ENCODE measurements at places on chromosomes 7 and 10.

DNA sequence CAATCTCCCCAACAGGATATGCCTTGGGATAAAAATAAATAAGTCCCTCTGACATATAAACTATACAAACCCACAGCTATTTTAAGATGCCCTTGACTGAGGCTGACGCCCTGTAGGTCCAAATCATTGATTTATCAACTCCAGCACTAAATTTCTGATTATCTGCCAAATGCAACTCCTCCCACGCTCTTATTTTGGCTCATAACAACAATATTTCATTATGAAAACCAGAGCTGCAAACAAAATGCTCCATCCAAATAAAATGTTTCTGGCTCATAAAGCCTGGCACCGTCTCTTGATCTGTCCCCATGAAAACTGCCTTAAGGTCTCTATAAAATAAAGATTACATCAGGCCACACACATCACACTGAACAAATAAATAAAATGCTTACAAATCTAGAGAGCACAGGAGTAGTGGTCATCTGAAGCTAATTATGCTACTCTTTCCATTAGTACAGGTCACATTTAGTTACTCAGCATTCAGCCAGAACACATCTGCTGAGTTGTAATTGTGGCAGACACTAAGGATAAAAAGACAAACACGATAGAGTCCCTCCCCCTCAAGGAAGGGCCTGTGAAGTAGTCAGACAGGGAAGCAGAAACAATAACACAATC is 28.8 kb downstream of the CACUL1 start:
- DNase-seq, result no peak

- DNase-seq, result no peak
Measured at GRCh38 chr7:73899731-73900142, 38.8 kb downstream of the TMEM270 start.

DNA sequence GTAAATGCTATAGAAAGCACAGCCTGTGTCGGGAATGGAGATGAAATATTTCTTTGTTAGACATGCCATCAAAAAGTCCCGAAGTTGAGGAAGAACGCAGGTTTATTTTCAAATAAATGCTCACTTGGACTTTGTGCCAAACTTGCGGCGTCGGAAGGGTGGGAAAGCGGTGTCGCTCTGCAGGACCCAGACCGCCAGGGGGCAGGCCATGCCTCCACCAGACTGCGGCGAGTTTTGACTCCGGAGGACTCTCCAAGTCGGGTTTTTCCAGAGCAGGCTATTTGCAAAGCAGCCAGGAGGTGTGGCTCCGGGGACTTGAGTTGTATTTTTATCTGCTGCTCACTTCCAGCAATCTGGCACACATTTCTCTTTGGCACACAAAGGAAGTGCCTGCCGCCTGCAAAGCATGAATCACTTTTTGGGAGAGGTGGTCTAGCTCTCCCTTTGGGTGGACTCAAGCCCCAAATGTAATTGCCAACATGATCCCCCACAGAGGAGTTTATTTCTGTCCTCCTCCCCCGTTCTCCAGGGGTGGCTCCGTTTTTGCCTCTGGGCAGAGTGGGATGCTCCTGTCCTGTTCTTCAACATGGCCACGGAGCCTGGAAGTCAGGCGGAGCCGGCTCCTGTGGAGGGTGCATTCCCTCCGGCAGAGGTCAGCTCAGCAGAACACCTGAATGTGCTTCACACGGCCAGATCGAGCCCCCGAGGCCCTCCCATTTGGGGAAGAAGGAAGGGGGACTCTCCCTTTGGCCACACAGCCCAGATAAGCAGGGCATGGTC is 82.3 kb upstream of the GPR26 start:
- peak; percentile 34 for DNase-seq

- no peak for DNase-seq
Measured at GRCh38 chr10:109893386-109893785, 29.9 kb downstream of the XPNPEP1 start.

DNA sequence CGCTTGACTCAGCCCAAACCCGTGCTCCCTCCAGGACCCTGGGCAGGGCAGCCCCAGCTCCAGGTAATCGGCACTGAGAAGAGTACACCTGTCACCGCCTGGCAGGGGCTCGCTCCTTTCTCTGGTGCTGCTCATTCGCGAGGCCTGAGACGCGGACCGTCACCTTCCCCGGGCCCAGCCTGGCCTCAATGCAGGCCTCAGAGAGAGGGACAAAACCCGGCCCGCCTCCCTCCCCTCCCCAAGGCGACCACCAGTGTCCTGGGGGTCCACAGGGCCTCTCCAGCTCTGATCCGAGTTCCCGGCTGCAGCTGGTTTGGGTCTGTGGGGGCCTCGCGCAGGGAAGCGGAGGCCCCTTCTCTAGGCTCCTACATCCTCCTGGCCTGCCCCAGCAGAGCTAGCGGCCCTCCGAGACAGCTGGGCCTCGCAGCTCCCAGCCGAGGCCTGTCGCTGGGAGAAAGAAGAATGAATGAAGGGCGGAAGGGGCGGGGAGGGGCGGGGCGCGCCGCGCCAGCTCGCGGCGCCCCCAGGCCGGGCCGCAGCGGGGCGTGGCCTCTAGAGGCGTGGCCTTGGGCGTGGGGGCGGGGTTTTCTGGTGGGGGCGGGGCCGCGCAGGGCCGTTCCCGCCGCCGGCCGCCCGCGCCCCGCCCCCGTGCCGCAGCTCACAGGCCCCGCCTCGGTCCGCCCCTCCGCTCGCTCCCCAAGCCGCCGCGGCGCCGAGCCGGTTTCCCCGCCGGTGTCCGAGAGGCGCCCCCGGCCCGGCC is at the start of gene LIMK1:
Gene LIMK1, plus strand, starts transcription at position 688 of the 760 bp plus-strand sequence. CDS start 187 bp downstream, outside the sequence.
- DNase-seq, result peak; percentile 77

- peak; percentile 92 for DNase-seq
Measured at GRCh38 chr10:110425684-110426293, 71.9 kb upstream of the DUSP5 start.

- DNase-seq, result no peak
Measured at GRCh38 chr7:1136841-1137516, 23.0 kb downstream of the ZFAND2A start.

GRCh38 chr10:131860806-131861440 is 39.9 kb upstream of the PPP2R2D start:
- DNase-seq, result no peak

- DNase-seq, result no peak
Measured at GRCh38 chr7:94216944-94217461, 177.7 kb upstream of the COL1A2 start.

DNA sequence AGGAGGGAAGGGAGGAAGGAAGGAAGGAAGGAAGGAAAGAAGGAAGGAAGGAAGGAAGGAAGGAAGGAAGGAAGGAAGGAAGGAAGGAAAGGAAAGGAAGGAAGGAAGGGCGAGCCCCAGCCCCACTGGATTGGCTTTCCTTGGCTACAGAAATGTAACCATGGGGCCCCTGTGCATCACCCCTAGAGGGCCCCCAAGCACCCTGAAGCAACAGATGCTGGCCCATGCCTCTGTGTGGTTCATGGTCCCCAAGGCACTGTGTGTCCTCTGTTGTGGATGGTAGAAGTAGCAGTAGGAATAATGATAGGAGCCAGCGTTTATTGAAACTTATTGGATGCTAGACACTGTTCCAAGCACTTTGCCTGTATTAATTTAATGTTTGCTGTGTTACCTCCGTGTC is 116.6 kb upstream of the MACROH2A2 start:
- peak; percentile 71 for DNase-seq

GRCh38 chr10:71641986-71642385 is 77.6 kb downstream of the C10orf105 start:
- DNase-seq, result no peak

DNA sequence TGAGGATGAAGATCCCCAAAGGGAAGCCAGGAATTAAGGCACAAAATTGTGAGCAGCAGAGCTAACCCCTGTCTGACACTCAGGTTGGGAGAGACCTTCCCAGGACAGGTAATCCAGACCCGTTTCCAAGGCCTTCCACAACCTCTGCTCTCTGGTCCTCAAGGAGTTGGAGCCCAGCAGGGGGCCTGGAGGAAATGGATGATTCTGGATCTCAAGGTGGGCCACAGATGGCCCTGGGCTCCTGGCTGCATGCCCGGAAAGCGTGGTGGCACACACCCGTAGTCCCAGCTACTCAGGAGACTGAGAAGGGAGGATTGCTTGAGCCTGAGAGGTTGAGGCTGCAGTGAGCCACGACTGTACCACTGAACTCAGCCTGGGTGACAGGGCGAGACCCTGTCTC is 42.3 kb downstream of the DPYSL4 start:
- no peak for DNase-seq

DNA sequence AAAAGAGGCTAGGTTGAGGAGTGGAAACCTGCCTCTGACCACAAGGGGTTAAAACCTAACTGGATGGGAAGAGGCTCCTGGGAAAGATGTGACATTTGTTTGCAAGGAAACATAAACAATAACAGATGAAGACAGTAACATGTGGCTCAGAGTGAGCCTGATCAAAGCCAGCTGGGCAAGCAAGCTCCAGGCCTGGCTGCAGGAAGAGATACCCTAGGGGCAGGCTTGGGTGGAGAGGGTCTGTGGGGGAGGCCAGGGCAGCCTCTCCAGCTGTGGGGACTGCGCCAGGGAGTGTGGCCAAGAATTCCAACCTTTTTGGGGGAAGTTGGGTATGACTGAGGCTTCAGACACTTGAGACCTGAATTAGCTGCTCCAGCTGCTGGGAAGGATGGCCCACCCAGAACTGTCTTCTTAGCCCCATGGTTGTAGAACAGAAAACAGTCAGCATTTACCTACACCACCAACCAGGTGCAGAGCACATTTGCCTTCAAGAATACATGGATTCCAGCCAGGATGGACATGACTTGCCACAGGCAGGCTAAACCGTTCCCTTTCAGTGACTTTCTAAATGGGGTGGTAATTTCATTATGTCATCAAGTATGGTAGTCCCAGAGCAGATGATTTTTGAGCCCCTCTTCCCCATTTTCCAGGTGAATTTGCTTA is 10.4 kb upstream of the FAM170B start:
- no peak for DNase-seq

- peak; percentile 55 for DNase-seq
Measured at GRCh38 chr10:78301891-78302738, 268.5 kb downstream of the RPS24 start.

DNA sequence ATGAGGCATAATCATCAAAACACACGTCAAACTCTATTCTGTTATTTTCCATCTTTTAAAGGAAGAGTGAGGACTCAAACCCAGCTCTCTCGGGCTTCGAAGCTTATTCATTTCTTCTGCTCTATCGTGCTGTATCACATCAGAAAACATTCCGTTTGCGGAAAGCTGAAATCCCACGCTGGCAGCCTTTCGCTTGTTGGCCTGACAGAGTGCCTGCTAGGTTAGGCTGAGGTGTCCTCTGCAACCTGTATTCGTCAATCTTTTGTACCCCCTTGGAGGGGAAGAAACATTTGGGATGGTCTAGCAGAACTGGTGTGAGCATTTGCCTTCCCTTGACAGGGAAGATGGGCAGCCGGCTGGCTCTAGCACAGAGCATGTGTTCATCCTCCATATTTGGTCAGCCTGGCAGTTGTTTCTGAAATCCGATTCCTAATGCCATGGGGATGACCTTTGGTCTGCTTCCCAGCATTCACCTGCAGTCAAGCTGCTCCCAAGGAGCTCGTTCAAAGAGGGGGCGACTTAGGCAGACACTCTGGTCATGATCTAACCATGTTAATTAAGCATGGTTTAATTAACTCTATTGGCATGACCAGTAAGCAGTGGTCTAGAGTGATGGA is 55.2 kb downstream of the TACC2 start:
- DNase-seq, result no peak

- DNase-seq, result peak; percentile 17
Measured at GRCh38 chr10:89837165-89838043, 136.0 kb downstream of the KIF20B start.

- peak; percentile 31 for DNase-seq
Measured at GRCh38 chr10:30510184-30510931, 76.4 kb downstream of the MAP3K8 start.

- no peak for DNase-seq
Measured at GRCh38 chr10:108696792-108697477, 1226.4 kb downstream of the XPNPEP1 start.

All from inflammatory macrophage (primary cell).